Activated CD4-positive, alpha-beta T cell treated with anti-CD3 and anti-CD28 coated beads for 1 hour (primary cell): ENCODE measurements at places on chromosomes 2 and 18.

GRCh38 chr18:48934723-48935432 is 15.9 kb downstream of the SMAD7 start:
- no peak for DNase-seq

- no peak for DNase-seq
Observed at GRCh38 chr18:25883091-25883490, 207.3 kb downstream of the SS18 start.

DNA sequence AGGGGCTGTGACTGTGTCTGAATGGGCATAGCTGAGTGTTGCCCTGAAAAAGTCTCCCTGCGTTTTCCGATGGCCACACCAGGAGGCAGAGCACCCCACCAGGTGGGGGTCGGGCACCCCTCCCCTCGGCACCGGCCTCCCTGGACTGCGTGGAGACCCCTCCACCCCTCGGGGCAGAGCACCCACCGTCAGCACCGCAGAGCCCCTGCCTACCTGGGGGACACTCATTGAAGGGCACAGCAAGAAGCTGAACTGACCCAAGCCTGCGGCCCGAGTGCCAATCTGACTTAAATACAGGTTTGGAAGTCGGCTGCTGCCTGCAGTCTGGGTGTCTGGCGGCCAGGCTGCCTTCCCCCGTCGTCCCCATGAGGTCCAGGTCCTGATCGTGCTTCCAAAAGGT is 69.9 kb downstream of the KCNG2 start:
- peak; percentile 5 for DNase-seq

DNA sequence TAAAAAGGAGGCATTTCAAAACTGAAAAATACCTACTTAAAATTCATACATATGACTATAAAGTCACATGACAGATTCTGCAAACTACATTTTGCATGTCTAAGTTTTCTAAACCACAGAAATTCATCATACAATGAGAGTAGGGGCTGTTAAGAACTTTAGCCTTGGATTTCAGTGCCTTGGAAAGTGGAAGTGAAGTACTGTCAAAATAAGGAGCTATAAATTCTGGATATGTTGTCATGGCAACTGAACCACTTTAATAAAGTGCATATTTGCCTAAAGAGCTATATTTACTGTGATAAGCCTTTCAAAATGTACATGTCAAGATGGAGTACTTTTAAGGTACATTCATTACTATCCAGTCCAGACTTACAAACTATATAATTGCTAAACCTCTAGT is 227.1 kb downstream of the RAB3GAP1 start:
- DNase-seq: no peak

GRCh38 chr18:36108196-36108595 is 20.9 kb downstream of the SLC39A6 start:
- no peak for DNase-seq

- DNase-seq: no peak
Observed at GRCh38 chr2:9908639-9909038, 42.9 kb upstream of the GRHL1 start.

- DNase-seq: no peak
Observed at GRCh38 chr2:10900216-10901109, 11.3 kb upstream of the KCNF1 start.

- DNase-seq: no peak
Observed at GRCh38 chr2:16869711-16870110, 204.1 kb upstream of the CYRIA start.

DNA sequence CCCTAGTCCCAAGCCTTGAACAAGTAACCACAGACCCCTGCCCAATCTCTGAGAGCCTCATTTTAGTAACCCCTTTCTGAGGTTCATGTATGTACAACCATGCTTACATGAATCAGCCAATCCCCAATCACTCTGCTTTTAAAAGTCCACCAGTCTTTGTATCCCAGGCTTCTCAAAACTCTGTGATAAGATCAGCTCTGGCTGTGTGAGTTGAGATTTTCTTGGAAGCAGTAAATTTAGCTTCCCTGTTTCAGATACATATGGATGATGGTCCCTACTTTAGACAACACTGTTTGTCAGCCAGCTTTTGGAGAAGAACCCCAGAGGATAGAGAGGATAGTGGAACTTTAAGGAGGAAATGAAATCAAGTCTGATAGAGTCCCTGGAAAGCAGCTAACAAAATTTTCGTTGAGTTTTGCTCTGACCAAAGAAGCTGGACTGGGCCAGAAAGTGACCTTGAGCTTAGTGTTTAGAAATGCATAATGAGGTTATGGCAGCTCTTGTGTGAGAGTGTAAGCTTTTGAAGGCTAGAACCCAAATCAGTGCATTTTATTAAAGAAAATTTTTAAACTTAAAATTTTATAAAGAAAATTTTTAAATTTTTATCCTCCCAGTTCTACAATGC is 3.7 kb downstream of the ADNP2 start:
- no peak for DNase-seq

- no peak for DNase-seq
Observed at GRCh38 chr2:46574457-46575355, 95.3 kb downstream of the TMEM247 start.

GRCh38 chr2:195659982-195660890 is 3.2 kb downstream of the SLC39A10 start:
- peak; percentile 58 for DNase-seq

DNA sequence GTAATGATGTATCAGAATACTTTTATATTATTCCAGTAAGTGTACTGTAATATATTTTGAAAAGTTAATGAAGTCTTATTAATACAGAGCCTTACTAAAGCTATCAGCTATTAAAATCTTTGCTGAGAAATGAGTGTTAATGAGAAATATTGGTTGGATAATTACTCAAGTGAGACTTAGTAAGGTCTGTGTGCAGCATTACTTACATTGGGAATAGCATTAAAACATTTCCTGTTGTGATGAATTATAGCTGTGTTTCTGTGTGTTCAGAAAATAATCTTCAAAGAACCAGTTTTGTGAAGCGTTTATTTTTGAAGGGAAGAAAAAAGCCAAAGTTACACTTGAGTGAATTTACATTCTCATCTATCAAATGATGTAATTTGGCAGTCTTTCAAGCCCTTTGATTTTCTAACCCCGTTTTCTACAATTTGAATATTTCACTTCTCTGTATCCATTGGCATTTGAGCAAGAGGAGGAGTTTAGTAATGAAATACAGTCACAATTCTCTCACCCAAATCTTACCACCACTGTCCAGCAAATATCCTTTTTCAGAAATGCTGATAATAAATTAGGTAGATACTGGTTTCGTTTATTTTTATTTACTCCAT is 123.5 kb upstream of the BOD1L2 start:
- DNase-seq: no peak

GRCh38 chr2:185757356-185757755 is 18.8 kb downstream of the FSIP2 start:
- DNase-seq: no peak

DNA sequence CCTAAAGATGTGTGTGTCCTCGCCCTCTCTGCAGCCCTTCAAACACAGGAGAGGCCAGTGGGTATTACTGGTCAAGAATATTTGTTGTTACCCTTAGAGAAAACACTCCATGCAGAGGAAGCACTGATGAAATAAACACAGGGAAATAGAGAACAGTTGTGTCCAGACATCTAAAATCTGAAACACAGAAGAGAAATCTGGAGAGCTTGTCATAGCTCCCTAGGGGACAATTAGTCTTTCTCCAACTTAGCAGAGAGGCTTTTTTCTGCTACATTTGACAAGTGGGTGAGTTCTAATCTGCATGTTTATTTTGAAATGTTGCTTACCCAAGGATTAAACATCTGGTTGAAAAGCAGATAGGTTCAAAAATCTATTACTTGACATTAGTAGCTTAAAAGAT is 190.1 kb downstream of the CTNNA2 start:
- DNase-seq: no peak

DNA sequence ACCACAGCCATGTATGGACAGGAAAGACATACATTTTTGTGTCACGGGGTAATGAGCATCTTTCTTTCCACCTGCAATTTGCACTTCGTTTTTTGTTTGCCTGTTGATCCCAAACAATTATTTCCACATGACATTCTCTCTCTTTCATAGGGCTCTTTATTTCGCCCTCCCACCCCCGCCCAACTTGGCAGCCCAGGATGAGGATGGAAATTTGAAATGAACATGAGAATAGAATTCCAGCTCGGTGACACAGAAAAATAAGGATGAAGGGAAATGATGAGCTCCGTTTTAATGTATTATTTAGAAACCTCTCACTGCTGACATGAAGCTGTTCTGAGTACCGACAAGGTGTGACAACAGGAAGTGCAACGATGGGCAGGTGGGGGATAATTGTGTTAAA is 443.3 kb downstream of the SOCS6 start:
- no peak for DNase-seq

DNA sequence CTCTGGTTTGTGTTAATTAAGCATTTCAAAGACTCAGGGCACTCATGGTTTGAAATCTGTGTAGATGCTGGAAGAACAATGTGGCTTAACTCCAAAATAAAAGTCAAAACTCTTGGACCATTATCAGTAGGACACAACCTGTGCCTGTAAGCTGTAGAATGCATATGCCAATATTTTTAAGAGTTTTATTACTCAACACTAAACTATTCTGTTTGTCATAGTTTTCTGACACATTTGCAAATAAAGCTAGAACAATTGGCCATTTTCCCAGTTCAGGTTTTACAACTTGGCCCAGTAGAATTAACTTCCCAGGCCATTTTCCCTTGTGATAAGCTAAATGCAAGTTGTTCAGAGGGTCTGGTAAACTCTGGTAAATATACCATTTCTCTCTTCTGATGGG is 713.1 kb downstream of the CBLN2 start:
- DNase-seq: no peak

- no peak for DNase-seq
Observed at GRCh38 chr2:172775319-172775718, 39.7 kb downstream of the RAPGEF4 start.

DNA sequence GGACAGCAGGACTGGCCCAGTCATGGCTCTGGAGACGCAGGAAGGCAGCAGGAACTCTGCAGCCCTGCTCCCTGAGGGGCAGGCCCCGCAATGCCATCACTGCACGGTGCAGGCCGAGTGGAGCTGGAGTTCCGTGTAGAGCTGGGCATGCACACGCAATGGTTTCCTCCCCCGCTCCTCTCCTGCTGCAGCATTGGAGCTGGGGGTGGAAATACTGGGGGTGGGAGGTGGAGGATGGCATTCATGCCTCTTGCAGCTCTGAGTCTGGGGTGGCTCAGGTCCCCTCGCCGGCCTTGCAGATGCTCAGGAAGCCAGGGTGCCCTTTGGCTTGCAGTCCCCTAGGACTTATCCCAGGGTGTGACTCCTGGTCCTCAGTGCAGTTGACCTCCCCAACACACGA is 78.3 kb upstream of the ASB18 start:
- DNase-seq: no peak

DNA sequence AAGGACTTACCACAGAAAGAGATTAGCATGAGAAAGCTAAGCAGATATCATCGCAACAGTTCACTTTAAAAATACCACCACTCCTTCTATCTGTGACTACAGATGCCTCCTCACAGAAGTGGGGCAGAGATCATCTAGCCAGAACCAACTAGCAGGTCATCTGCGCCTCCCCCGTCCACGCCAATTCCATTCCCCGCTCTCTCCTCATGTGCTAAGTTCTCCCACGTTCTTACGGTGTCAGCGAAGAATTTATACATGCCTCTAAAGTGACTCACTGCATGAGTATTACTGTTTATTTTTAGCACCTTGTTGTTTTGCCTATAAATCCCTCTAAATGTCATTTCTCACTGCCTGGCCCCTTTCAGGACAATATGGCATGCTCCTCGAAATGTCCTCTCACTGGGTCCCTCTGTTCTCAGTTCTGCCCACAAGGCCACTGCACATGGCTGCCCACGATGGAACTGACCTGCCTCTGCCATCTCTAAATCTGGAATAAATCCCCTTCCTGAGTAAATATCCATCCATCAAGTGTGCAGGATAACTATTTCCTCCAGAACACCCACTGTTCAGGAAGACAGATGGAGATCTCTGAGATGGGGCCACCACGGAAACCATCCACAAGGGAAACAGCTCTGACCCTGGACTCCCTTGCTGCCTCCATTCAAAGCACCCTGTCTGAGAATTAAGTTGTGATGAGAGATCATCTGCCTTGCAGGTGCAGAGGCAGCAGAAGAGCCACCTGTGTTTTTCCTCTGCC is 137.7 kb downstream of the IRS1 start:
- no peak for DNase-seq

GRCh38 chr2:224163566-224164307 is 124.7 kb upstream of the SERPINE2 start:
- no peak for DNase-seq

GRCh38 chr2:189440644-189440946 is 679 bp upstream of the WDR75 start:
- no peak for DNase-seq

GRCh38 chr2:136117909-136118818 is at the start of gene CXCR4:
Gene CXCR4, minus strand, starts transcription at chr2:136118149. Its CDS starts 89 bp downstream, at chr2:136118060.
- DNase-seq: peak; percentile 91

DNA sequence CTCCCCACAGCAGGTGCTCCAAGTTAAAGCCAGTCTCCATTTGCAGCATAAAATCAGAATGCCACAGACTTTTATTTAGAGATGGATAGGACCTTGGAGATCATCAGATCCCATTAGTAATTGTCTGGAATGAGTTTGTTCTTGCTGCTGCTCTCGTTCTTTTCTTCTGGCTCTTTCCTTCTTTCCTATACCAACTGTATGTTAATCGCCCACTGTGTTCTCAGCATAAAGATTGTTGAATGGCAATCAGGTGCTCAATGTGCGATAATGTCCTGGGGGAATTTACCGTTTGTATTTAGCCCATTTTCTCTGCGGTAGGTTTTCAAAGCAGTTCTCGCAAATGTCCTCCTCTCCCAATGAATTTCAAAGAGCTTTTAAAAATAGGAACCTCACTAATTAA is 3.3 kb downstream of the GPR39 start:
- DNase-seq: no peak

DNA sequence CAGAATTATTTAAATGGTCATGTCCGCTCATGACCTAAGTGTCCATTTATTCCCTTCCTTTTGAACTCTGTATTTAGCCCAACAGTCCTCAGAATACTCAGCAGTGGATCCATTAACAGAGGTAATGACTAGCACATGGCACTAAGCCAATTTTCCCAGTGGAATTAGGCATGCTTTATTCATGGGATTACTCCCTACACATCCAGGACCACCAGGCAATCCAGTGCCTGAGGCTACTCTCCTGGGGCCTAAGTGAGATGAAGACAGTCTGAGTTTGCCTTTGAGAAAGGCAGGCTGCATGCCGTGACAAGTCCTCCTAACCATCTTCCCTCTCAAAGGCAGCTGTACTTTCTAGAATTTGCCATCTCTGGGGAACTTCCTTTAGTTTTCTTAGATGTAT is 128.6 kb downstream of the SPOPL start:
- no peak for DNase-seq

DNA sequence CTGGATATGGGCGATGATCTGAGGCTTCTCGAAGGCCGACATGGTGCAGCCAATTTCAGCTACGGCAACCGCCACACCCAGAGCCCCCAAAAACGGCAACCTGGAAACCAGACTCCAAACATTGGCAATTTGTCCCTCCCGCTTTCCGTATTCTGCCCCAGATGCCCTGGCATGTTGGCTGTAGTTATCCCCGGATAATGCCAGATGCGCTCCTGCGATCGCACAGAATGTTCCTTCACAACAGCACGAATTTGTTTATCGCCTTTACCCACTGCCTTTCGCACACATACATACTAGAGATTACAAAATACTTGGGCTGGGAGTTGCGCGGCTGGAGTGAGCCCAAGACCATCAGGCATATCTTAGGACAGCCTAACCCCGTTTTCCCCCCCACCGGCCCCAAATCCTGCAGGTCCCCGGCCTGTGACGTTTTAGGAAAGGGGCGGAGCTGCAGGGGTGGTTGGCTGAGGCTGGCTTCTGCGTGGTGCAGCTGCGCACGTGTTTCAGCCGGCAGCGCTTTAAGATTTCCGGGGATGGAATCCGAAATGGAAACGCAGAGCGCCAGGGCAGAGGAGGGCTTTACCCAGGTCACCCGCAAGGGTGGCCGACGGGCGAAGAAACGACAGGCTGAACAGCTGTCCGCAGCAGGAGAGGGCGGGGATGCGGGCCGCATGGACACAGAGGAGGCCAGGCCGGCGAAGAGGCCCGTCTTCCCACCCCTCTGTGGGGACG is at the start of gene PNO1:
PNO1 (plus strand) TSS at position 487 of the 732 bp plus-strand sequence; CDS start at position 534, 47 bp downstream.
- peak; percentile 96 for DNase-seq
